HepG2 (cell line): ENCODE measurements at places on chromosomes 16 and 17. TPM values are rescaled to one million over a fixed set of nuclear protein-coding genes. Genes with fewer than 3 reads are reported as not detected.

DNA sequence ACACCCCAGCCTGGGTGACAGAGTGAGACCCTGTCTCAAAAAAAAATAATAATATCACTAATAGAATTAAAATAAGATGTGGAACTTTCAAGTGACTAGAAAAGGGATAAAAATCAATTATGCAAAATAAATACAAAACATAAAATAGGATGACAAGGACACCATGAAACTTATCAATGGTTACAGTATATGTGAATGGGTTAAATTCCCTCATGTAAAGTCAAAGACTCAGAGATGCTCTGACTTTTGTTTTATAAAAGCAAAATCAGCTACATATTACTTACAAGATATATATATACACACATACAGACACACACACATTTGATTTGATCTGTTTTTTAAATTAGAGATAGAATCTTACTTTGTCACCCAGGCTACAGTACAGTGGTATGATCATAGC lies 33.5 kb upstream of the SCNN1B start:
- H3K36me3 ChIP-seq, result no peaks in the 10 kb centered on the region
- no peak for DNase-seq
- peaks cover 23% of the 10 kb centered on the region for H3K4me1 ChIP-seq
- no peak overlapping the region for H3K4me3 ChIP-seq
- peaks cover 25% of the 10 kb centered on the region; the same call in 1 of the 3 replicates for H3K27me3 ChIP-seq

Gene JPH3
- not detected in 2 replicates for total RNA-seq

Gene ABCA3
- total RNA-seq, result 0.41 and 0.60 TPM in 2 replicates

- H3K27ac ChIP-seq, result no peak overlapping the region
- no peak overlapping the region for H3K4me3 ChIP-seq
- H3K4me1 ChIP-seq, result peaks cover 19% of the 10 kb centered on the region
- peaks cover 10% of the 10 kb centered on the region for H3K36me3 ChIP-seq
- H3K27me3 ChIP-seq, result peaks cover 3% of the 10 kb centered on the region; the same call in 2 of the 3 replicates
Measured at GRCh38 chr16:31487720-31488467, 5.0 kb downstream of the SLC5A2 start.

DNA sequence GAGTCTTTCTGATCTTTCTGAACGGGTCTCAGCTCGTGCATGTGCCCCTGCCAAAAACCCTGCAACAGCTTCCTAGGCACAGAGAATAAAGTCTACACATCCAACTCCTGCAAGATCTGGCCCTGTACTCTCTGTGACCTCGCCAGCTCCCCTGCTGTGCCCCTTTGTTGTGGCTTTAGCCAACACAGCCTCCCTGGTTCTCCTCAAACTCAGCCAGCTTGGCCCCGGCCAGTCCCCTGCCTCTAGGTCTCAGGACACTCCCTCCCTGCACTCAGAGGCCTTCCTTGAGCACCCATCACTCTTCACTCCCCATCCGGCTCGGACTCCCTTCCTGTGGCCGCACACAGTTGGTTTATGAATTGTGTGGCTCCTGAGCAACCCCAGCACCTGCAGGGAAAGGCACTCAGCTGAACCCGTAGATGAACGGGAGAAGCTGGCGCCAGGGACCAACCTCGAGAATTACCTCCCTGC lies 1.4 kb downstream of the CEP131 start:
- peak overlapping the region; percentile 63 for H3K4me3 ChIP-seq
- peak overlapping the region; percentile 16 for H3K27ac ChIP-seq
- peaks cover 24% of the 10 kb centered on the region for H3K4me1 ChIP-seq
- H3K27me3 ChIP-seq, result no peaks in the 10 kb centered on the region
- no peak for DNase-seq

- no peaks in the 10 kb centered on the region for H3K4me1 ChIP-seq
- H3K4me3 ChIP-seq, result no peak overlapping the region
Measured at GRCh38 chr17:47162013-47162622, 27.0 kb downstream of the CDC27 start.

Gene PTGES3L
- total RNA-seq, result 1.2 and 1.9 TPM in 2 replicates

Gene TBC1D3C
- total RNA-seq, result 0.33 TPM in 1 of 2 replicates, not detected in the other

Gene TNP2
- total RNA-seq, result not detected in 2 replicates

DNA sequence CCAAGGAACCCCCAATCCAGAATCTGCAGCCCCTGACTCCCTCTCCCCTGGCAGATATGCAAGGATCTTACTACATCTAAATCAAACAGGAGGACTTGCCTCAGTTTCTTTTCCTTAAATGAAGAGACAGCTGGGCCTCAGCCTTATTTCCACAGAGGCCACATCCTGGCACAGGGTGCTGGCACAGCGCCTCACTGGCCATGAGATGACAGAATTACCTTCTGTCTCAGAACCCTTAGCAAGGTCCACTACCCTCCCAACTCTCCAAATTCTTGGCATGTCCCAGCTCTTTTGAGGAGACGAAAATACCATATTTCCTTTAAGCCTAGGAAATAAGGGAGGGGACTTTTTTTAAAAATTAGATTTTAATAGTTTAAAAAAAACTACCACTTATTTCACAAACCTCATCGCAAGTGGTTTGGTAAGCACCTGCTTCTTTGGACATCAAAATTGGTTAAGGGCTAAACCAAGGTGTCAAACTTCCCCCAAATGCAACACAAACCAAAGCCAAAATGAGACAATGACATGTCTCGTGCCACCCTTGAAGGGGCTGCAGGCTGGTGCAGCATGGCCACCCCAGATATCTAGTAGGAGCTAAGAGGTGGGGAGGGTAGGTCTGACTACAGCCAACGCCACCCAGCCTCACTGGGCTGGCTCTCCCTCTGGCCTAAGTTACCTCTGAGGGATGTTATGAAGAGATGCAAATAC lies 25.3 kb downstream of the FAM117A start:
- H3K27me3 ChIP-seq, result no peaks in the 10 kb centered on the region
- H3K4me3 ChIP-seq, result no peak overlapping the region
- no peak overlapping the region for H3K27ac ChIP-seq
- H3K36me3 ChIP-seq, result no peaks in the 10 kb centered on the region

DNA sequence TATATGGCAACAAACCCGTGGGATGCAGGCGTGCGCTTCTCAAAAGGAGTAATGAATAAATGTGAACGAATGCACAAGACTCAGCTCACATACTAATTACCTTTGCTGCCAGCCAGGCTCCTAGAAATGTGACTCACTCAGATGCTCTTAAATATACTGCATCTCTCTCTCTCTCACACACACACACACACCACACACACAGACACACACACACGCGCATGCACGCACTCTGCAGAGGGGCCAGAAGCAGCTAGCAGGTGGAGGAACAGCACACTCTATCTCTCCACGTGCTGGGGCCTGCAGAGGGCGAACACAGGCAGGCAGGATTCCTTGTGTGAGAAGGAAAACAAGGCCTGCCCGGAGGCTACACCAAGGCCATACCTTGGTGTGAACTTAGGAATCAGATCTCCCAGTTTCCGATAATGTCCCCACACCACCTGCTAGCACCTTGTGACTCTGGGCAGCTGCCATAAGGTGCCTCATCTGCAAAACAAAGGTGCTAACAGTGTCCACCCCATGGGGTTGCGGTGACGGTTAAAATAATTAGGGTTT lies 5.3 kb downstream of the GPRC5B start:
- peaks cover 17% of the 10 kb centered on the region for H3K4me1 ChIP-seq
- H3K36me3 ChIP-seq, result no peaks in the 10 kb centered on the region
- peaks cover 27% of the 10 kb centered on the region for H3K27me3 ChIP-seq

DNA sequence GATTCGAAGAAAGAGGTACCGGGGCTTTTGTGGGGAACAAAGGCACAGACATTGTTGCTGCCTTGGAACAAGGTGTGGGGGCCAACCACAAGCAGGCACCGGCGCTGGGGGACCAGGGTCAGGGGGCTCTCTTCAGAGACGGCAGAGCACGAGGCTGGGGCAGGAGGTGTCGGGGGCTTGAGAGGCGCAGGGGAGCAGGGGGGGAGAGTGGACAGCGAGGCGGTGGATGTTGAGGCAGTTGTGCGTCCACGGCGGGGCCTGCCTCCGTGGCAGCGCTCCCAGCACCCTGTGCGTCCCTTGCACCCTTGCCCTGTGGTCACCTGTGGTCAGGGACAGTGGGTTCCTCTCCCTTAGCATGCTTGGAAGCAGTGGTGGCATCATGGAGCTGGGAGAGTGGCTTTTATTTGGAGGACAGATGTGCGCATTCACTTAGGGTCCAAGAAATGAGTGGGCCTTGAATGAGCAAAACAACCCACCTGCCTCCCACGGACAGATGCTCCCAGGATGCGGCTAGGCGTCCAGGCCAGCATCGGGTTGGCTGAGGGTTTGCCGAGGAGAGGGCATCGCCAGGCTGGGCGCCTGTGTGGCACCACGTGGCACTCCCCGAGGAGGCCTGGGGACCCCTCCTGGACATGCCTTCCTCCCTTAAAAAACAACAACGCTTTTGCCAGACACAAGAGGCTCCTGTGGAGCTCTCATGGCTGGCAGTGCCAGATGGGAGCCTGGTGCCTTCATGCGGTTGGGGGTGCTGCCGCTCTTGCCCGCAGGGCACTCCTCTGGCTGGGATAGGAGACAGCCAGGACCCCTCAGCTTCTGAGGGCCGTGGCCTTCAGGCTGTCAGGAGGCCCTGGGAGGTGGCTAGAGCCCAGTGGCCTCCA lies 113.0 kb downstream of the BANP start:
- no peaks in the 10 kb centered on the region for H3K27me3 ChIP-seq
- H3K36me3 ChIP-seq, result peaks cover 5% of the 10 kb centered on the region
- H3K27ac ChIP-seq, result no peak overlapping the region
- H3K4me1 ChIP-seq, result no peaks in the 10 kb centered on the region
- H3K4me3 ChIP-seq, result no peak overlapping the region
- no peak for DNase-seq

- H3K4me3 ChIP-seq, result peak overlapping the region; percentile 11; the same call in 1 of the 2 replicates
- H3K36me3 ChIP-seq, result no peaks in the 10 kb centered on the region
- peaks cover 91% of the 10 kb centered on the region for H3K4me1 ChIP-seq
- peak overlapping the region; percentile 92 for H3K27ac ChIP-seq
- H3K27me3 ChIP-seq, result no peaks in the 10 kb centered on the region
- DNase-seq, result peak; percentile 97
Measured at GRCh38 chr16:50467943-50468748, 80.0 kb upstream of the NKD1 start.

DNA sequence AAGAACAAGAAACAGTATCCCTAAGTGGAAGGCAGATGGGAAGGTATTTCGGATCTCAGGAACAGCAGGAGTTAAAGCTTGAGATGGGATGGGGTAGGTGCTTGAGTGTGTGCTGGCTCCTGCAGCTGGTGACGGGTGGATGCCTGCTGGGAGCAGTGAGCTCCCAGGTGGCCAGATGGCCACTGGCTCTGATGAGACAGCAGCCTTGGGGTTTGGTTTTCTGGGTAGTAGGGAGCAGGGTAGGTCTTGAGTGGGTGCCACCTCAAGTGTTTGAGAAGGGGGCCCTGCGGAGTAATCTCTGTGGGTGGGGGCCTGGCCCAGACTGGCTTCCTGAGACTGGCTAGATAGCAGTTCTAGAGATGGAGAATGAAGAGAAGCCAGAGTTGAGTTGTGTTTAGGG lies 10.3 kb downstream of the EPN2 start:
- no peak overlapping the region for H3K4me3 ChIP-seq
- no peak overlapping the region for H3K27ac ChIP-seq
- no peak for DNase-seq
- H3K4me1 ChIP-seq, result 0 out of 2 replicates have a peak, but pooled peaks cover 10% of the 10 kb centered on the region

GRCh38 chr16:57134982-57135381 lies 42.6 kb downstream of the CPNE2 start:
- no peaks in the 10 kb centered on the region for H3K36me3 ChIP-seq
- H3K4me1 ChIP-seq, result peaks cover 21% of the 10 kb centered on the region
- no peaks in the 10 kb centered on the region for H3K27me3 ChIP-seq
- H3K27ac ChIP-seq, result no peak overlapping the region

DNA sequence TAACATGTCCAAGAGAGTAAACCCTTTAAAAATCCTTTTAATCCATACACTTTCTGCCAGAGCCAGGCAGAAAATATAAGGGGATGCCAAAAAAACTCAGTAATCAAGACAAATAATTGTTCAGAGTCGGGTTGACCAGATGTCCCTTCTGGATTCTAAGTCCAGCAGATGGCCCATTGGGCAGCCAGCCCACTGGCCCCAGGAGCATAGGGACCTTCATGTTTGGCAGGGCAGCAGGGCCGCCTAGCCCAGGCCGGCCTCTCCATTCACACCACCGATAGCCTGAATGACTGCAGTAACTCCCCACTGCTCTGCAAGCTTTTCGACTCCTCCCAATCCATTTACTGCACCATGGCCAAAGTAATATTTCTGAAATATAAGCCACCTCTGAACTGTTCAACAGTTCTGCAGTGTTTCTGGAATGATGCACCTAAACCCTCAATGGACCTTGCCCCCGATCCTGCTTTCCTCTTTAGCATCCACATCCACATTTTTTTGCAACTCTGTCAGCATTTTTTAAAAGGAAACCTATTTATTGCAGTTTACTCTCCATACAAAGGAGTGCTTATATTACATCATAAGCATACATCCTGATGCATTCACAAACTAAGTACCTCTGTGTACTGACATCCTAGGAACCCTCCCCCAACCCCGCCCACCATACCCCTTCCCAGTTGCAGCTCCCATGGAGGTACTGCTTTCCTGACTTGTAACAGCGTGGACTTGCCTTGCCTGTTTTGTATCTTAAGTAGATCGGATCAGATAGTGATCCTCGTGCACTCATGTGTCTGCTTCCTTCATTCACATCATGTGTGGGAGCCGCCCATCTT lies 46.4 kb downstream of the LDHD start:
- H3K4me1 ChIP-seq, result peaks cover 75% of the 10 kb centered on the region
- DNase-seq, result peak; percentile 98
- H3K27me3 ChIP-seq, result no peaks in the 10 kb centered on the region
- H3K36me3 ChIP-seq, result no peaks in the 10 kb centered on the region

Gene CACNG1
- total RNA-seq, result not detected in 2 replicates
